Cardiac fibroblast (primary cell): ENCODE measurements at places on chromosomes 11 and 22.

DNA sequence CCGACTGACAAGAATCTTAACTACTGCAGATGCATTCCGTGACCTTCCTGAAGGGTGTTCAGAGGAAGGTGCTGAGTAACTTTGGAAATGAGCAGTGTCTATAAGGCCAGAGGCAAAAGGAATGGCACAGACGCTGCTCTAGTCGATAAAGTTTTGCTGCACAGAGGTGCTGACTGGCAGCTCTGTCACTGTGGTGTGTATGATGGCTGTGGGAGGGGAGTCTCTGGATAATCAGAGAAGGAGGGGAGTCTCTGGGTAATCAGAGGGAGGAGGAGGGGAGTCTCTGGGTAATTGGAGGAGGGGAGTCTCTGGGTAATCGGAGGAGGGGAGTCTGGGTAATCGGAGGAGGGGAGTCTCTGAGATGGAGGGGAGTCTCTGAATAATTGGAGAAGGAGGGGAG is 18.4 kb downstream of the PTDSS2 start:
- no peak for DNase-seq

DNA sequence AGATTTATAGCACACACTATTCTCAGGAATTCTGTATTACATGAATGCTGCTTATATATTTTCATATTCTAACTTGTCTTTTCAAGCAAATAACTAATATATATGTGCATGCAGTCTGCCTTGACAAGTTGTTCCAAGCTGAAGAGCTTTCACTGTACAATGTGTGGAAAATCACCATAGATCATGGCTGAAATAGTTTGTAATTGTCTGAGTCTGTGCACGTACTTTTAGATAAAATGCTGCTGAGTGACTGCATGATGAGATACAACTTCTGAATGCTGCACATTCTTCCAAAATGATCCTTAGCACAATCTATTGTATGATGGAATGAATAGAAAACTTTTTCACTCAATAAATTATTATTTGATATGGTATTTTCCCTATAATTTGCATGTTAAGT is 58.9 kb downstream of the SLC5A12 start:
- DNase-seq: no peak

- no peak for DNase-seq
Measured at GRCh38 chr22:35884529-35884928, 144.1 kb downstream of the RBFOX2 start.

DNA sequence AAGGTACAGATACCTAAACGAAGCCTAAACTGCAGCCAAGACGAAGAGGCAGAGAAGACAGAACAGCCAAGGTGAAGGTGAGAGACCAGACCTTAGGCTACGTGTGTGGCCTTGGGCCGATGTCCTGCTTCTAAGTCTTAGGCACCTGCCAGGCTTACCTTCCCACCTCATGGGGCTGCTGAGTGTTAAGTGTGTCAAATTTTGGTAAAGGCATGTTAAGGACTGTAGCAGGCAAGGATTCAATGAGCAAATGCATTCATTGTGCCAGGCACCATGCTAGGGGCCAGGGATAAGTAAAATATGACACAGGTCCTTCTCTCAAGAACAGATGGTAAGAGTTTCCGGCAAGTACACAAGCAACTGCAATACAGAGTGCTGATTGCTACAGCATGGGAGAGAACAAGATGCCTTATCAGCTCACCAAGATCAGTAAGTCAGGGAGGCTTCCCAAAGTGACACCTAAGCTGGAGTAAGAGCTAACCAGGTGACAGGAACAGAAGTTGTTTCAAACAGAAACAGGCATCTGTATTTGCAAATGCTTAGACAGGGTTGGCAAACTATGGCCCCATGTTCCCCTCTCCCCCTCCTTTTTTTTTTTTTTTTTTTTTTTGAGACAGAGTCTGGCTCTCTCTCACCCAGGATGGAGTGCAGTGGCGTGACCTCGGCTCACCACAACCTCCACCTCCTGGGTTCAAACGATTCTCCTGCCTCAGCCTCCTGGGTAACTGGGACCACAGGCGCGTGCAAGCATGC is 46.7 kb downstream of the CLTCL1 start:
- DNase-seq: no peak

DNA sequence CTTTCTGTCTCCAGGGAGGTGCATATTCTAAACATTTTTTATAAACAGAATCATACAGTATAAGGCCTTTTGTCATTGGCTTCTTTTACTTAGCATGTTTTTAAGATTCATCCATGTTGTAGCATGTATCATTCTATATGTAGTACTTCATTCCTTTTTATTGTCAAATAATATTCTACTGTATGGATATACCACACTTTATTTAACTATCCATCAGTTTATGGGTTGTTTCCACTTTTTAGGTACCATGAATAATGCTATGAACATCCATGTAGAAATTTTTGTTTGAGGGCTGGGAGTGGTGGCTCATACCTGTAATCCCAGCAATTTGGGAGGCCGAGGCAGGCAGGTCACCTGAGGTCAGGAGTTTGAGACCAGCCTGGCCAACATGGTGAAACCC is 73.1 kb downstream of the PHF21A start:
- DNase-seq: no peak

DNA sequence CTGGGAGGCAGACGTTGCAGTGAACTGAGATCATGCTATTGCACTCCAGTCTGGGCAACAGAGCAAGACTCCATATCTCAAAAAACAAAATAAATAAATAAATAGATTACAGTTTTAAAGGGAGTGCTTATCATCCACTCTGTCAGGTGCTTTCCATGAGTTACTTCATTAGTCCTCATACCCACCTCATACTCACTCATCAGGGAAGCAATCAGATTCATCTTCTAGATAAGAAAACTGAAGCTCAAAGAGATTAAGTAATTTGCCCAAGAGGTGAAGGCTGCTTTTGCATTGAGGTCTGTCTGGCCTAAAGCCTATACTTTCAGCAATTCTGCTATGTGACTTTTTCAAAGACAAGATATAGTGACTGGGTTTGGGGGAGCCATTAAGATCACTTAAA is 101.0 kb downstream of the RASSF10 start:
- DNase-seq: no peak
